Activated CD4-positive, alpha-beta T cell treated with anti-CD3 and anti-CD28 coated beads, Interleukin-10, Interleukin-2, amounts not matched to agents 100 ng/mL and 50 ng/mL, durations not matched to agents 16 hours and 8 hours (primary cell): ENCODE measurements at places on chromosomes 12 and 14.

- no peak for DNase-seq
Measured at GRCh38 chr12:54022960-54023884, 5.0 kb upstream of the HOXC6 start.

GRCh38 chr12:25434515-25434914, 118.6 kb downstream of the LMNTD1 start:
- no peak for DNase-seq

GRCh38 chr14:58972233-58973017, 216.0 kb upstream of the DAAM1 start:
- DNase-seq: no peak

DNA sequence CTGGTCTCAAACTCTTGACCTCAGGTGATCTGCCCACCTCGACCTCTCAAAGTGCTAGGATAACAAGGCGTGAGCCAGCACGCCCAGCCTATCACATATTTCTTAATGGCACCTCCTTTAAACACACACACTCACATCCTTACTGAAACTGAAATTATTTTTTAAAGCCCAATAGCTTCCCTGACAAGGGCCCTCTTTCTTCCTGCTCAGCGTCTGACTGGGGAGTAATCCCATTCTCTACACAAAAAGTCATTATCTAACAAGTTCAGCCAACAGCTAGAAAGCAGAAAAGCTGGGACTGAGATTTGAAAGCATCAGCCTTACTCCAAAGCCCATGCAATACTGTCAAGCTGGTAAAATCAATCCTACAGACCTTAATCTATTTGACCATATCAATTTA, 10.0 kb upstream of the AICDA start:
- no peak for DNase-seq

- DNase-seq: no peak
Measured at GRCh38 chr12:1305791-1306500, 288.4 kb downstream of the FBXL14 start.

- DNase-seq: no peak
Measured at GRCh38 chr14:25001601-25002000, 48.3 kb downstream of the STXBP6 start.

DNA sequence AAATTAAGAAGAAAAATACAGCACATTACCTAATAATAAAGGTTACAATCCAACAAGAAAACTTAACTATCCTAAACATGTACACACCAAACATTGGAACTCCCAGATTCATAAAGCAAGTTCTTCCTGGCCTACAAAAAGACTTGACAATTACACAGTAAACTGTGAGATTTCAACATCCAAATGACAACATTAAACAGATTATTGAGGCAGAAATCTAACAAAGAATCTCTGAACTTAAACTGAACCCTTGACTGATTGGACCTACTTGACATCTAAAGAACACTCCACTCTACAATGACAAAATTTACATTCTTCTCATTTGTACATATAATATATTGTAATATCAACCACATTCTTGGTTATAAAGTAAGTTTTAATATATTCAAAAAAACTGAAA, 1341.3 kb downstream of the LRFN5 start:
- DNase-seq: no peak

DNA sequence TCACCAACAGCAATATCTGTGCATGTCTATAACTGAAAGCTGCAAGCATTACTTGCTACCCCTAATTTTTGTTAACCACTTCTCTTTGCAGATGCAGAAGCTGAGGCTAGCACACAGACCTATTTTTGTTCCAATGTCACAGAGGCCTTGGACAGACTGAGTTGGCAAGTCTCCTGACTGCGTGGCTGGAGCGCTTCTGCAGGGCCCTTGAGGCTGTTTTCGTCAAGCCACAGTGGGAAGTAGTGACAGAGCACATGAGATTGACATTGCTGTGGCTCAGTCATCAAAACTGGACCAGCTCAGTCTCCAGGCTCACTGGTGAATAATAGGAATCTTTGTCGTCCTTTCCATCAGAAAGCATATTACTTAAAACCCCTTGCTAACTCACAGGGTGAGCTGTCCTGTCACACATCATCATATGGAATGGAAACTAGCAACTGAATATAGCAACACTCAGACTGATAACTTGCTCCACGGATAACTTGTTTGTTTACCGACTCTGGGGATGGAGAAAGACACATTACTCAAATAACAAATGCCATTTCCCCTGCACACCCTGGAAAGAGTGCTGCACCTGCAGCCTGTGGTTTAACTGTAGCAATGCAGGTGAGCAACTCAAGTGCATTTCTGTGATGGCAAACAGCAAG, 43.6 kb upstream of the DDX11 start:
- DNase-seq: no peak

- no peak for DNase-seq
Measured at GRCh38 chr12:68568922-68569569, 41.7 kb upstream of the RAP1B start.

GRCh38 chr12:130761537-130762318, 45.6 kb upstream of the RIMBP2 start:
- DNase-seq: peak; percentile 60

DNA sequence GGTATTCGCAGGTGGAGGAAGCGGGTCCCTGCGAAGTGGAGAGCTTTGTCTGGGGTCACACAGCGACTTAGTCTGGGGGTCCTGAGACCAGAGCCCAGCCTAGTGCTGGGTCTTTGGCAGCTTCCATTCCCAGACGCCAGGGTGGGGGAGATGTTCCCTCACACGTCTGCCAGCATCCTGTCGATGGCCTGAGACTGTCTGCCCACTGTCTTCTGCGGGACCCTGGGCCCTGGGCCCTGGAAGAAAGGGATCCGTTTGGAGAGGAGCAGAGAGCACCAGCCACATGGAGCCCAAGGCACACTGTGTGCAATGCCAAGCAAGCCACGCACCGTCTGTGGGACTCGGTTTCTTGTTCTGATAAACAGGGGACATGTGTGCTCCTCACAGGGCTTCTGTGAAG, 197.2 kb downstream of the KIF26A start:
- no peak for DNase-seq

DNA sequence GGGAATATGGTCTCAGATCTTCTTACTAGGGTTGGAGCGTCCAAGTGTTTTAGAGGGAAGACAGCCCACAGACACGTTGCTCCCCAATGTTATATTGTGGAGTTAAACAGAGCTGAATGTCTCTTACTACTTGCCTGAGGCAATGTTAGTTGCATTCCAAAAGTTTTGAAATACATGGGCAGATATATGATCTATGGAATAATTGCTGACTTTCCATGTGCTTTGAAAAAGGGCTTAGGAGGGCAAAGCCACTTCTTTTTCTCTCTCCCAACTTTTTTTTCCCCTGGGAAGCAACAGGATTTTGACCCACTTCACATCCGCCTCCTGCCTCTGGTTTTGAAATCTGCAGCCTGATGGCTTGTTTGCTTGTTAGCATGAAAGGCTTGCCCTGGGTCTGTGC, 33.7 kb upstream of the PAX9 start:
- no peak for DNase-seq

DNA sequence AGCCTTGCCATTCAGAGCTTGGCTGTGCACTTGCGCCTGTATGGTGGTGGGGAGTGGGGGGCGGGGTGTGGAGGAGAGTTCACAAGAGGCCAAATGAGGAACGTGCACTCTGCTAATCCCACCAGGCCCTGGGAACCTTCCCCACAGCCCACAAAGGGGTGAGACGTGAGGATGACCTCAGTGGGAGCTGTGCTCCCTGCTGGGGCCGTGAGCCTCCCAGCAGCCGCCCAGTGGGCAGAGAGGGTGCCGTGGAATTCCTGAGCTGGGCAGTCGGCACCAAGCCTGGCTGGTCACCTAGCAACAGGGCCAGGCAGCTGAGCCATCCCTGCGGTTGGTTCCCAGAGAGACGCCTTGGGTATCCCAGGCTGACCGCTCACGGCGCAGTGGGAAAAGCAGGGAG, 53.7 kb downstream of the CCNK start:
- no peak for DNase-seq

GRCh38 chr12:84416626-84417025, 496.0 kb downstream of the SLC6A15 start:
- no peak for DNase-seq

GRCh38 chr12:50690925-50691324, 73.0 kb upstream of the ATF1 start:
- no peak for DNase-seq

DNA sequence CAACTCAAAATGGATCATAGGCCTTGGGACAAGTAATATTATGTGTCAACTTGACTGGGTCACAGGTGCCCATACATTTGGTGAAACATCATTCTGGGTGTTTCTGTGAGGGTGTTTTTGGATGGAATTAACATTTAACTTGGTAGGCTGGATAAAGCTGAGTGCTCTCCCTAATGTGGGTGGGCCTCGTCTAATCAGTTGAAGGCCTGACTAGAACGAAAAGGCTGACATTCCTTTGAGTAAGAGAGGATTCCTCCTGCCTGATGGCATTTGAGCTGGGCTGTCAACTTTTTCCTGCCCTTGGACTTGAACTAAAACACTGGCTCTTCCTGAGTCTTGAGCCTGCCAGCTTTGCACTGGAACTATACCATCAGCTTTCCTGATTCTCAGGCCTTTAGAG, 93.4 kb upstream of the ESRRB start:
- no peak for DNase-seq

DNA sequence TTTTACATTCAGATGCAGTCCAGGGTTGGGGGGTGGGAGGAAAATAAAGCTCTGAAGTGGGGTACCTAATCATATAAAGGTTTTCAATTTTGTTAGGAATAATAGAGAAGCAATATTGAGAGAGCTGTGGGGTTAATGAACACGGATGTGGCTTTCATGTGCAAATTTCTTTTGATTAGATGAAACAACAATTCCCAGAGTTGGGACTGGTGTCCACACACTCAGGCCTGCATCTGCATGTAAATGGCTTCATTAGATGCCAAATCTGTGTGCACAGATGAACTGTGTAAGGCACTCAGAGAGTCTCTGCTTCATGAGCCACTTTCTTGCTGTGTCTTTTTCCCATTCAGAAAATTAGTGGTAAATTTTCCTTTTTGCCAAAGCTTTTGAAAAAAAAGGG, 377.1 kb upstream of the NOVA1 start:
- DNase-seq: no peak

DNA sequence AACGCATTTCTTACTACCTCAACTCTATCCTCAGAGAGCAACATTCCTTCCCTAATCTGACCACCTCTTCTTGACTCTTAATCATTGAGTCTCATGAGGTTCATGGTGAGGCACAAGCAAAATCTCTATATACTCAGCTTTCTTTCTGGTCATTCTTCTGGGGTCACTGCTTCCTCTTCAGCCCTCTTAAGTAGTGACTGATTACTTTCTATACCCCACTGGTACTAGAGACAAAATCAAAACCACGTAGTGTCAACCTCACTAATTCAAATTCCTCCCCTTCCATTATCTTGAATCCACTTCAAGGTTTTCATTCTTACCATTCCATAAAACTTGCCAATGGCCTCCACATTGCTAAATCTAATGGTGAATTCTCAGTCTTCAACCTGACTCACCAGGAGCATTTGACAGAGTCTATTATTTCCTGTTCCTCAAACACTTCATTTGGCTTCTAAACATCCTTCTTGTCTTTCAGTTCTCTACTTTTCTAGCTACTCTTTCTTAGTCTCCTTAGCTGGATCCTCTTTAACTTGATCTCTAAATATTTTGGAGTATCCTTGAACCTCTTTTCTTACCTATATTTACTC, 6.8 kb downstream of the WDHD1 start:
- DNase-seq: no peak

DNA sequence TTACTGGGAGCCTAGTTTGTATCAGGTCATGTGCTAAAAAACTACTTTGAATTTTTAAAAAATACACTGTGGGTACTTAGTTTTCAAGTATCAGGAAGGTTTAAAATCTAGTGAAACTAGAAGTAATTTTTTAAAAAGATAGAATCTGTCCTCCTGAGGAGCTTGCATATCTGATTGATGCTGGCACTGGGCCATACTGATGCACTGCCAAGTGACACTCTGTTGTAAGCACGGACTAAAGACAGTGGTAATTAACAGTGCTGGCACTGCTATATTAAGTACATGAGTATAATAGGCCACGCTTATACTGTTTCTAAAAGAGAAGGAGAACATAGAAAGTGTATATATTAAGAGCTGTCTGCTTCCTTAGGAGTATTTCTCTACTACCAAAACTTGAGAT, 10.0 kb upstream of the TBC1D30 start:
- DNase-seq: no peak

DNA sequence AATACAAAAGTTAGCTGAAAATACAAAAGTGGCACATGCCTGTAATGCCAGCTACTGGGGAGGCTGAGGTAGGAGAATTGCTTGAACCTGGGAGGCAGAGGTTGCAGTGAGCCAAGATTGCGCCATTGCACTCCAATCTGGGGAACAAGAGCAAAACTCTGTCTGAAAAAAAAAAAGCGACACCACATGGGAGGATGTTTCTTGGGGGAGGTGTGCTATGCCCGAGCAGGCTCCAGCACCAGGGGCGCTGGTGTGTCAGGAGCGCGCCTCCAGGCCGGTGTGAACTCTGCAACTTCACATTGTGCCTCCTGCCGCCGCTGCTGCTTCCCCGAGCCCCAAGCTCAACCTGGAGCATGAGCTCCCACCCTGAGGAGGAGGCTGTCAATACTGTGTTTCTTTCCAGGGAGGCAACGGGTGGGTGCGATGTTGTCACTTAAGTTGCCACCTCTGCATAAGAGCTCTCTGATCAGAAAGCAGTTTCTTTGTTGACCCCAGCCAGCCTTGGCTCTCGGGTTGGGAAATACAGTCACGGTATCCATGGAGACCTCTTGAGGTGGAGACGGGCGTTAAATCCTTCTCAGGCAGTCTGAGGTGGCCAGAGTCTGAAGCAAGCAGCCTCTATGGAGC, 18.9 kb downstream of the DEGS2 start:
- DNase-seq: no peak

DNA sequence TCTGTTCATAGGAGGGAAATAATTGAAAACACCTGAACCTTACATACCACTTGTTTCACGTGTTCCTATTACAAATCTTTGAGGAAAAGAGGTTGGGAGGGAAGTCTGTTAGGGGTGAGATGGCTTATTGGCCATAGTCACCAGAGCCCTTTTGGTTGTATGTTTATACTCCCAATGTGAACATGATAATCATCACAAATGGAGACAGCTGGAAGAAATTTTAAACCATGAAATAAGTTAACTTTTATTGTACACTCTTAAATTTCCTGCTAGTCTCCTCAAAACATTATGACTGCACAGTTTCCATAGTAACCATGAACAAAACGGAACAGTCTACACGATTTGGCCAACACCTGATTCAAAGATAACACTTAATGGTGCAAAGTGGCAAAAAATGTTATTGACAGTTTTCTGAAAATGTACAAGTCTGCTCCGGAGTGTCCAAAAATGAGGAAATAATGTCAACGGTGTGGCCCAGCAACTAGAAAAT, 56.9 kb downstream of the LMNTD1 start:
- DNase-seq: no peak

DNA sequence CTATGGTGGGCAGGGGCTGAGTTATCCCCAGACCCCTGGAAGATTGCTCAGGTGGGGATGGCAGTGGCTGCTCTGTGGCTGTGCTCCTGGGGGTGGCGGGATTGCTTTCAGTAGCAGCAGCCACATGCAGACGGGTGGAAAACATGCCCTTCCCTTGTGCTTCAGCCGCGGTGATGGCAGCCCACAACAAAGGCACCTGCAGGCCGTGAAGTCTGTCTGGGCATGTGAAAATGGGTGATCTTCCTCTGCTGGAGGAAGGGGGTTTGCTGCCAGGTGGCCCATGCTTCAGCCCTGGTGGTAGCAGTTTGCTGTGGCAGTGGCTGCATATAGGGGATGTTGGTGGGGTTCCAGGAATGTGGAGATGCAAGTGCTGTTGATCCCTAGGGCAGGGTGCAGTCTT, 326.2 kb upstream of the RGS6 start:
- DNase-seq: no peak
